ENCODE measurements at places on chromosomes 1 and 21.

GRCh38 chr1:174746024-174746808, 253.5 kb upstream of the CACYBP start:
- no peak for DNase-seq

DNA sequence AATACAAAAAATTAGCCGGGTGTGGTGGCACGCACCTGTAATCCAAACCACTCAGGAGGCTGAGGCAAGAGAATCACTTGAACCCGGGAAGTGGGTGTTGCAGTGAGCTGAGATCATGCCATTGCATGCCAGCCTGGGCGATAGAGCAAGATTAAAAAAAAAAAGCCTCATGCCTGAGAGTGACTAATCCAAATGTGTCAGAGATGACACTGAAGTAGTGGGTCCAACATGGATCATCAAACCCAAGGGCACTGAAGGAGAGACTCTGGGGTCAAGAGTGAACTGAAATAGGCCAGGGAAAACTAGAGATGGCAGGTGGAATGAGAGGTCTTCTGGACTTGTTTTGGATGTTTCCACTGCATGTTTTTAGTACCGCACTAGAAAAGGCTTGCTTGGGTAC, 10.2 kb upstream of the CACHD1 start:
- no peak for DNase-seq

DNA sequence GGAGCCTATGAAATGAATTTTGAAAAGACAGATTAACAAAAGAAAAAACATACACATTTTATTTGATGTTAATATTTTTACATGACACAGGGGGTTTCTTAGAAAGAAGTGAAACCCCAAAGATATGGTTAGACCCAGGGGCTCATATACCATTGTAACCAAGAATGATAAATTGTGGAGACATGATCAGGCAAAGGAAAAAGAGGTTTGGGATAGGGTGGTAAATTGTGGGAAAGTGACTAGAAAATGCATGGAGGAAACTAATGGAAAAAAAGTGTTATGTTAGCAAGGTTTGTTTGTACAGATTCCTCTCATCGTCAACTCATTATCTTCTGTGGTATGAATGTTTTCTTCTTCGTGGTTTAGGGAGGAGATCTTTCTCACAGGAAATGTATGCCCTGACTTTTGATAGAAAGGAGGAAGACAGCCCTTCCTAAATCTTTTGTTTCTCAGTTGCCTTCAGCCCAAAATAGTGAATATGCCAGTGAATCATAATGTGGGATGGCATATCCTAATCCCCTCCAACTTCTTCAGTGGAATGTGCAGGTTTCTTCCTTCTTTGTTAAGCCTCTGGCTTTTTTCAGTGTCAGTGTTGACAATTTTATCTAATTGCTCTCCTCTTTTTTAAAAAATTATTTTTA, 140.4 kb upstream of the UBE2U start:
- no peak for DNase-seq

GRCh38 chr1:147201276-147201675, 23.9 kb downstream of the FMO5 start:
- no peak for DNase-seq

GRCh38 chr1:244314921-244315559, 136.7 kb downstream of the ADSS2 start:
- no peak for DNase-seq

GRCh38 chr1:207866471-207867135, 44.3 kb downstream of the CD34 start:
- no peak for DNase-seq

DNA sequence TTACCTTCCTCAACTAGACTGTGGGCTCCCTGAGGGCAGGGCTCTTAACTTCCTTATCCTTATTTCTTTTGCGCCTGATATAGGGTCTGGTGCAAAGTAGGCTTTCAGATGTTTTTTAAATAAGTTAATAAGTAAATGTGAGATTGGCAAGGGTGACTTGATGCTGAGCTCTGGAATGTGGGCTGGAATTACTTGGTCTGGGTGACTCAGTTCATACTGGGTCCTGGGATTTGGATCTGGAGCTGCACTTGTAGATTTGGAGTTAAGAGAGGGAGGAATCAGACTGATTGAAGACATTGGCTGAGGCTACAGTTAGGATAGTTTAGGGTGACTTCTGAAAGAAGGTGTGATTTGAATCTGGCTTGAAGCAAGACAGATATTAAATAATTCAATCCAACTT, 190.9 kb downstream of the GIPC2 start:
- no peak for DNase-seq

DNA sequence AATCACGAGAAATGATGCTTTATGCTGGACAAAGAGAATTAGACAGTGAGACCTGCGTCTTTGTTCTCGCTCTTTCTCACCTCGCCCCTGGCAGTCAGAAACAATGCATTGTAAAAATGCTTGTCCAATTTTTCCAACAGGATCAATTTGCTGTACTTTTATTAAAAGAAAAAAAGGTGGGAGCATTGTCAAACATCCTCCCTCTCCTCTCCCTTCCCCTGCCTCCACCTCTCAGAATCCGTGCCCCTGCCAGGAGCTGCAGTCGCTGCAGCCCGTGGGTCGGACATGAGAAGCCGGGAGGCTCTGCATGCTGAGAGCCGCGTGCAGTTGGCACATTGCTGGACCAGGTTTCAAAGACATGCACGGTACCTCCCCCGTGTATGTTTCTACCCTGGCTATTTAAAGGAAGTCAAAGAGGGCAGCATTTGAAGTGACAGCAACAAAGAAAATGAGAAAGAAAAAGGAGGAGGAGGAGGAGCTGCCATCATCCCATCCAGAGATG, 161.0 kb upstream of the KAZN start:
- DNase-seq: no peak

Data from stimulated activated CD4-positive, alpha-beta T cell treated with anti-CD3 and anti-CD28 coated beads, Interleukin-1b, Interleukin-23, amount 100 ng/mL, for 4 hours (primary cell).